ENCODE measurements at places on chromosomes 16 and 17. TPM values are rescaled to one million over a fixed set of nuclear protein-coding genes. Genes with fewer than 3 reads are reported as not detected.

Gene STAC2
- polyA plus RNA-seq: 3.5 TPM

- DNase-seq: no peak
These were observed at the start of gene PPY for GRCh38 chr17:43942051-43942685. TSS of gene PPY (minus strand) at chr17:43942476. CDS start at chr17:43941654, 822 bp downstream.

- DNase-seq: no peak
These were observed 4.1 kb downstream of the PDF start for GRCh38 chr16:69326172-69326873.

- DNase-seq: no peak
These were observed 5.7 kb downstream of the HOXB2 start for GRCh38 chr17:48539177-48539576.

Gene MSL1
- polyA plus RNA-seq: 154 TPM

Gene CHST5
- 0.64 TPM for polyA plus RNA-seq

DNA sequence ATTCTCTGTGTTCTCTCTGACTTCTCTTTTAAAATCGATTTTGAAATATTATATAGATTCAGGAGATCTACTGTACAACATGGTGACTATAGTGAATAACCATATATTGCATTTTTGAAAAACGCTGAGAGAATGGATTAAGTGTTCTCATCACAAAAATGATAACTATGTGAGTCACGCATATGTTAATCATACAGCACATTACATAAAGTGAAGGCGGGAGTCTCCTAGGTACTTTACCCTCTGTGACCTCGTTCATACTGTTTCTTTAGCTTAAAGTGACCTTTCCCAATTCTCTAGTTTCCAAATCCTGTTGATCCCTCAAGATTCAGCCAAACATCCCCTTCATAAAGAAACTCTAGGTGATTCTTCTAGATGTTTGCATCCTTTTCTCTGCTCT lies 3.1 kb upstream of the KRTAP3-2 start:
- DNase-seq: no peak

Gene IRX5
- polyA plus RNA-seq: 6.8 TPM

- no peak for DNase-seq
These were observed 104.3 kb upstream of the SDK2 start for GRCh38 chr17:73748508-73748907.

DNA sequence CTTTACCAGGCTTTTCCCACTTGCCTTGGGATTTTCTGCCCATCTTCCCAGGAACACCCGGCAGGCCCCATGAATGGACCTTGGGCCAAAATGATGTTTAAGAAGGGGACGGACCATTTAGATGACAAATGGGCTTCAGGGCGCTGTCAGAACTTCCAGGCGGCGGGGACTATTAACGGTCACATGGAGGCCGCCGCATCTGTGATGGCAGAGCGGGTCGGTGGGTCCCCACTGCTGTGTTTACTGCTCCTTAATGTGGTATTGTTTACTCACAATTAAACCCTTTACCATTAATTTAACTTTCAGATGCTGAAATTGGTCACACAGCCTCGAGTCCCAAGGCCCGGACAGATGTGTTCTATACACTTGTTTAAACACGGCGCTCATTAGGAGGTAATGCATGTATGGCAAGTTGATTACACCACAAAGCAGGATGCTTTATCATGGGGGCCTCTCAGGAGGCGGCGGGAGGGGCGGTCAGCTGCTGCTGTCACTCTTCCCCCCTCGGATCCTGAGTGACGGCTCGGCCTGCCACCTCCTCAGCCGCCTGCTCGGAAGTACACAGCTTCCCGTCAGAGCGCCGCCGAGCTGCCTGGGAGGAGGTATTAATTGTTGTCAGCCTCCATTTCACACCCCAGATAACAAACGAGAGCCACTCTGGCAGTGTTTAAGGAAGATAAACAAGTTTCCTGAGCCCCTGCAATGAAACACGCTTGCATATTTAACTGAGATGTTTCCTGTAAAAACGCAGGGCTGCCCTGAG lies 83.9 kb upstream of the IRX3 start:
- no peak for DNase-seq

Gene CCL1
- polyA plus RNA-seq: not detected

DNA sequence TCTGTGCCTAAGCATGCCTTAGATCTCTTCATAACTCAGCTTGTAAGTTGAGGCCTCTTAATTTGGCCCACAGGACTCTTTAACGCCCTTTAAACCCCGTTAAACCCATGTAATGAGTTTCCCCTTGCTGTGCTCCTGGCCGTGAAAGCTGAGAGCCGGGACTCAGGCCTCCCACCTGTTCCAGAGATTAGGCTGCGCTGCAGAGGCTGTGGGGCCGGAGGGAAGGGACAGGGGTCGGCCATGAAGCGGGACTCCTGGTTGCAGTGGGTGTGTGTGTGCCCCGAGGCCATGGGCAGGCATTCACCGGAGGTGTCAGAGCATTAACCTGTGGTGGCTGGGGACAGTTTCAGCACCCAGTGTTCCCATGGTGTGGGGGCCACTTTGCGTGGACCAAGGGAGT lies 150.8 kb upstream of the IRX3 start:
- DNase-seq: no peak

Gene CX3CL1
- polyA plus RNA-seq: 25.7 TPM

GRCh38 chr17:65800655-65801054 lies 239.2 kb upstream of the AXIN2 start:
- no peak for DNase-seq

Data from right renal cortex interstitium (tissue), 3 donors.